ENCODE measurements at places on chromosomes 2 and 18. TPM values are rescaled to one million over a fixed set of nuclear protein-coding genes. Genes with fewer than 3 reads are reported as not detected.

DNA sequence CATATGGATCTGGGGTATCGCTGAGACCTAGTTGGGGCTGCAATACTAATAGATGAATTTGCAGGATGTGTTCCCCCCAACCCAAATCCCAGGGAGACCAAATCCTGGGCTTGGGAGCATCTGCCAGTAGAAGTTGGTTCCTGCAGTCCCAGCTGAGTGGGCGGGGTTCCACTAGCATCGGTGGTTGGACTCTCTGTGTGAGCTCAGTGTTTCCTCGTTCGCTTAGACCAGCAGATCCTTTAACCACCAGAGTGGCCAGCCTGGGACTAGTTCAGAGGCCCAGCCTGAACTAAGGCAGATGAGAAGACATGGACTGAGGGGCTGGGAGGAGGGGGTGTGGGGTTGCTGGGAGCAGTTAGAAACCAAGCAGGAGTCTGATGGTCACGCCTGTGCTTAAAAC lies 40.7 kb downstream of the PCARE start:
- DNase-seq: no peak
- H3K4me3 ChIP-seq: no peak overlapping the region
- no peak overlapping the region for H3K27ac ChIP-seq
- no peaks in the 10 kb centered on the region for H3K36me3 ChIP-seq
- H3K27me3 ChIP-seq: no peaks in the 10 kb centered on the region

DNA sequence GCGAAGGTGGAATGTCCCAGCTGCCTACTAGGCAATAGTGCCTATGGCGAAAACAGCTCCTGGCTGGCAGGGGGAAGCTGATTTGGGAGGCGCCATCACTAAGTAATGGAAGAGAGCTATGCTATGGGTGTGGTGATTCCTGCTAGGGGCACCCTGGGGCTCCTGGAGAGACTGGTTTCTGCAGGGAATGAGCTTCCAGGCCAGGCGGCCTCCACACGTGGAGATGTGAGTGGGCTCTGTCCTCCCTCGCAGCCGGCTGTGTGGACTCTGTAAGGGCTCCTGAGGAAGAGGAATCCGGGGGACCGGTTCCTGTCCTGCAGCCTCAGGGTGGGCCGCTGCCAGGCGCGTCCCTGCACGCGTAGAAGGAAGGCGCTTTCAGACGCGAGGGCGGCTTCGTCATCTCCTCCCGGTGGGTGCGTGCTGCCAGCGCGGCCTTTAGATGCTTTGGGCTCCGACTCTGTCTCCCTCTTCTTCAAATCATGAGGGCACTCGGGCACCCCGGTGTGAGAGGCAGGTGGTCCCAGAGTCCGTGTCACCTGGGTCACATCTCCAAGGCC lies 55.5 kb upstream of the ANKRD62 start:
- H3K4me1 ChIP-seq: peaks cover 53% of the 10 kb centered on the region
- no peaks in the 10 kb centered on the region for H3K36me3 ChIP-seq
- DNase-seq: peak; percentile 49
- H3K27ac ChIP-seq: peak overlapping the region; percentile 61

Gene GALNT14
- 6.7 TPM for total RNA-seq

DNA sequence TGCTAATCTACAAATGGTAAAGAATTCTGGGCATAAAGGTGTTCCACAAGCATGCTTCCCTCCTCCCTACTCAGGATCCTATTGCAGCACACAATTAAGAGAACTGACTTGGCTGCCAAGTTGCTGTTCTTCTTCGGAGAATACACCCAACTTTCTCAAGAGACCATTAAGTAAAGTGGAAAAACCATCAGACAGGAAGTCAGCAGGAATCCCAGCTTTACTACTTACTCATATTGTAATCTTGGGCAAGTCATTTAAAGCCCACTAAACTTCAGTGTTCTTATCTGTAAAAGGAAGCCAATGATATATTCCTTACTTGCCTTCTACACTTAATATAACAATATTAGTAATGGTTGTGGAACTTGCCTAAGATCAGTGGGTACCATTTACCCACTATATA lies 37.8 kb downstream of the PSTPIP2 start:
- no peaks in the 10 kb centered on the region for H3K27me3 ChIP-seq
- H3K36me3 ChIP-seq: no peaks in the 10 kb centered on the region
- H3K4me3 ChIP-seq: no peak overlapping the region
- no peak overlapping the region for H3K27ac ChIP-seq
- no peak for DNase-seq

Gene SLC19A3
- 23.4 TPM for total RNA-seq

Gene ALPG
- total RNA-seq: not detected

Gene SNX17
- total RNA-seq: 70.8 TPM

- no peak overlapping the region for H3K4me3 ChIP-seq
- no peak overlapping the region for H3K27ac ChIP-seq
- DNase-seq: peak; percentile 68
- peaks cover 3% of the 10 kb centered on the region for H3K36me3 ChIP-seq
- H3K27me3 ChIP-seq: no peaks in the 10 kb centered on the region
Measured at GRCh38 chr18:46832849-46833248, 76.0 kb upstream of the ST8SIA5 start.

Gene OSR1
- total RNA-seq: 5.3 TPM

- H3K27me3 ChIP-seq: no peaks in the 10 kb centered on the region
- H3K27ac ChIP-seq: no peak overlapping the region
- no peak overlapping the region for H3K4me3 ChIP-seq
- DNase-seq: peak; percentile 54
- peaks cover 5% of the 10 kb centered on the region for H3K4me1 ChIP-seq
- no peaks in the 10 kb centered on the region for H3K36me3 ChIP-seq
Measured at GRCh38 chr2:157336137-157337010, 10.8 kb upstream of the ERMN start.

Gene GPR45
- not detected for total RNA-seq

- no peak overlapping the region for H3K4me3 ChIP-seq
- H3K27ac ChIP-seq: no peak overlapping the region
- H3K27me3 ChIP-seq: no peaks in the 10 kb centered on the region
- H3K36me3 ChIP-seq: no peaks in the 10 kb centered on the region
- DNase-seq: peak; percentile 93
Measured at GRCh38 chr2:69724540-69725159, 17.3 kb upstream of the ANXA4 start.

GRCh38 chr2:5782103-5782502 lies 89.9 kb downstream of the SOX11 start:
- no peaks in the 10 kb centered on the region for H3K4me1 ChIP-seq
- no peak overlapping the region for H3K4me3 ChIP-seq
- H3K36me3 ChIP-seq: no peaks in the 10 kb centered on the region
- DNase-seq: no peak
- H3K27me3 ChIP-seq: no peaks in the 10 kb centered on the region
- H3K27ac ChIP-seq: no peak overlapping the region

GRCh38 chr2:101036562-101036961 lies 34.5 kb downstream of the RPL31 start:
- no peak for DNase-seq
- H3K27me3 ChIP-seq: no peaks in the 10 kb centered on the region
- no peak overlapping the region for H3K27ac ChIP-seq
- H3K4me3 ChIP-seq: no peak overlapping the region

DNA sequence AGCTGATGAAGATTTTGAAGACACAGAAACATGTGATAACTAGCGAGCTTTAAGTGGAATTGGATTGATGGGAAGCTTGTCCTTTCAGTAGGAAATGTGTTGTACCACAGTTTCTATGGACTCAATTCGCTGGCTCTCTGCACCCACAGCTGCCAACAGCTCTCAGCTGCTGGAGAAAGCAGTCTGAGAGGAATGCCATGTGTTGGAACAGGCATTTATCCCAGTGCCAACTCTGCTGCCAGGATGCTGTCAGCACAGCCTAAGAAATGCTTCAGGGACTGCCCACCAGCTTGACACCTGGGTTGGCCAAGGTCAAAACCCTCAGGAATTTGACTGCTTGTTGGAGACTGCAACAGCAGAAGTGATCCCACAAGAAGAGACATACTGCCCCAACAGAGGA lies 193.0 kb upstream of the THSD7B start:
- H3K27me3 ChIP-seq: no peaks in the 10 kb centered on the region
- H3K27ac ChIP-seq: no peak overlapping the region
- peak; percentile 84 for DNase-seq
- no peaks in the 10 kb centered on the region for H3K36me3 ChIP-seq

DNA sequence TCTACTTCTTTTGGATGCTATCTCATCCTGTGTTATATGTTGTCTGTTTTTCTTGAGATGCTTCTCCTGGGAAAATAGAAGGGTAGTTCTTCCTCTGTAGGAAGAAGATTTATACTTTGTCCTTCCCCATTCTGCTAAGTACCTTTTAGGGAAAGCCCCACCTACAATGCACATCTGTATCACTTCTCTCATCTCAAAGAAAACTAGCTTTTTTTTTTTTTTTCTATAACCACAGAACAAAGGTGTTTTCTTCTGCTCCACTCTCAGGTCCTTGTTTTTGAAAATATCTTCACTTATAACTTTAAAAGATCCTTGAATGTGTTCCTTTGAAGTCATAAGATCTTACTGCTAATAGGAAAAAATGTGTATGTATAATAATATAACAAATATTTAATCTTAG lies 30.8 kb downstream of the CCDC150 start:
- H3K4me1 ChIP-seq: no peaks in the 10 kb centered on the region
- no peak overlapping the region for H3K27ac ChIP-seq
- no peak for DNase-seq
- no peaks in the 10 kb centered on the region for H3K27me3 ChIP-seq

DNA sequence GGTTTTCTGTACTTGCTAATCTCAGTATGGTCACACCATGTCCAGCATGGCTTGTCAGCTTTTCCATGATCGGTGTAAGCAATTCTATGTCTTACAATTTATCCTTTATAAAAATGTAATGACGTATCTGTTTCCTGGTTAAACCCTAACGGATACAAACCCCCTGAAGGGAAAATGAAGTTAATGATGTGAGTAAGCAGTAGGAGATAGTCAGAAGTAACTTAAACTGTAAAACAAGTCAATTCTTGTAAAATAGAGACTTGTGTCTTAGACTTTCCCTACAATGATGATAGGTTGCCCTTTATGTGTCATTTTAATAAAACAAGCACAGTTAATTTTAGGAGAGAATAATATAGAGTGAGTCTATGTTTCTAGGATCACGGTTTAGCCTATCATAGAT lies 1365.9 kb upstream of the SLC39A10 start:
- no peak overlapping the region for H3K27ac ChIP-seq
- H3K36me3 ChIP-seq: no peaks in the 10 kb centered on the region
- DNase-seq: no peak
- no peaks in the 10 kb centered on the region for H3K4me1 ChIP-seq
- H3K27me3 ChIP-seq: no peaks in the 10 kb centered on the region

Gene MYOM1
- 10.9 TPM for total RNA-seq

- no peaks in the 10 kb centered on the region for H3K36me3 ChIP-seq
- H3K4me3 ChIP-seq: no peak overlapping the region
- no peak overlapping the region for H3K27ac ChIP-seq
- H3K27me3 ChIP-seq: no peaks in the 10 kb centered on the region
- H3K4me1 ChIP-seq: no peaks in the 10 kb centered on the region
Measured at GRCh38 chr2:33681364-33681757, 82.3 kb upstream of the FAM98A start.

GRCh38 chr2:63665846-63666475 lies 77.2 kb downstream of the MDH1 start:
- H3K4me3 ChIP-seq: no peak overlapping the region
- DNase-seq: no peak
- no peaks in the 10 kb centered on the region for H3K36me3 ChIP-seq
- H3K4me1 ChIP-seq: no peaks in the 10 kb centered on the region

DNA sequence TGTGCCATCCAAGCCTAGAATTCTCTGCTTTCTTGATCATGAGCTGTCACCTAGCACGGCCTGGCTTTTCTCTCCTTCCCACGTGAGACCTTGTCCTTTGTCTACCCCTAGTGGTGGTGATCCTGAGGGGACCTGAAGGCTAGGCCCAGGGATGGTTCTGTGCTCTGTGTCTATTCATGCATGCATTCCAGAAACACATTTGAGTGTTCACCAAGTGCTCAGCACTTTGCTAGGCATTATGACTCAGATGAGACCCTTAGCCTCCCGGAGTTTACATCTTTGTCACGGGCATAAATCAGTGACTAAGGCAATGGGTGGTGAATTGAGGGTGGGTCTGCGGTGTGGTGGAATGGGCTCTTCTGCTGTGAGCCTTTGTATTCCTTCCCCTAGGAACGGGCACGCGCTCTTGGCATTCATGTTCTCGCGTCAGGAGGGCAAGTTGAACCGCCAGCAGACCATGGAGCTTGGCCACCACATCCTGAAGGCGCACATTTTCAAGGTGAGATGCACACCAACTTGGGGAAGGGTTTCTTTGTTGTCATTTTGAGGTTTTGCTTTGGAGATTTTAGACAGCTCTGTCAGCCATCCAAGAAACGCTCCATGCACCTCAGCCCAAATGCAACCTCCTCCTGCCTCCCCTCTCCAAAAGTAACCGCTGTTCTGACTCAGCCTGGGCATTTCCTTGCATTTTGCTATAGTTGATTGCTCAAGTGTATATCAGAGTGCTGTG lies 100.9 kb downstream of the WDSUB1 start:
- H3K27me3 ChIP-seq: no peaks in the 10 kb centered on the region
- no peak for DNase-seq
- H3K4me3 ChIP-seq: no peak overlapping the region
- H3K36me3 ChIP-seq: no peaks in the 10 kb centered on the region
- H3K27ac ChIP-seq: no peak overlapping the region

- H3K4me3 ChIP-seq: no peak overlapping the region
- no peaks in the 10 kb centered on the region for H3K4me1 ChIP-seq
- DNase-seq: no peak
- H3K27me3 ChIP-seq: no peaks in the 10 kb centered on the region
- H3K27ac ChIP-seq: no peak overlapping the region
Measured at GRCh38 chr2:210955591-210955990, 399.2 kb downstream of the CPS1 start.

- no peak overlapping the region for H3K27ac ChIP-seq
- H3K36me3 ChIP-seq: no peaks in the 10 kb centered on the region
- H3K4me3 ChIP-seq: no peak overlapping the region
- no peak for DNase-seq
- no peaks in the 10 kb centered on the region for H3K4me1 ChIP-seq
Measured at GRCh38 chr2:238128061-238128440, 10.4 kb upstream of the KLHL30 start.

GRCh38 chr2:191620144-191620543 lies 57.8 kb upstream of the NABP1 start:
- H3K4me1 ChIP-seq: no peaks in the 10 kb centered on the region
- no peak overlapping the region for H3K4me3 ChIP-seq
- no peak for DNase-seq
- H3K36me3 ChIP-seq: no peaks in the 10 kb centered on the region

Gene SLC5A7
- total RNA-seq: 0.26 TPM

Gene LDAH
- total RNA-seq: 6.9 TPM

DNA sequence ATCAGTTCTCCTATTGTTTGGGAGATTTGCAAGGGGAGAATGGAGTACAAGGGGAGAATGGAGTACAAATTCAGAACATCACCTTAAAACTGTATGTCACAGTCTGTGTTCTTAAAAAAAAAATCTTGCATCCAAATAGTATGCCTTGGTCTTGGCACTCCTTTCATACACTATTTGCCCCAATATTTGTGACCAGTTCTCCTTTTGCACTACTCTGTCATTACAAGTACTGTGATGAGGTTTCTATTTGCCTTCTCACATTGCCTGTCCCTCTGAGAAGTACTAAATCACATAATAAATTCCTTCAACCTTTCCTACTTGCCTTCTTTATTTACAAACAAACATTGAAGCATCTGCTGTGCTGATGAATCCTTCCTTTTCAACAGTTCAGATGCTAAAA lies 36.0 kb upstream of the NCK2 start:
- DNase-seq: no peak
- no peak overlapping the region for H3K27ac ChIP-seq
- no peaks in the 10 kb centered on the region for H3K27me3 ChIP-seq
- H3K4me1 ChIP-seq: peaks cover 16% of the 10 kb centered on the region
- no peaks in the 10 kb centered on the region for H3K36me3 ChIP-seq

Gene GTF2A1L
- total RNA-seq: 1.0 TPM

Gene LHCGR
- total RNA-seq: not detected
